ENCODE measurements at places on chromosomes 2 and 18.

- DNase-seq: no peak
These were observed 146.3 kb upstream of the ZC3H15 start for GRCh38 chr2:186339716-186340115.

DNA sequence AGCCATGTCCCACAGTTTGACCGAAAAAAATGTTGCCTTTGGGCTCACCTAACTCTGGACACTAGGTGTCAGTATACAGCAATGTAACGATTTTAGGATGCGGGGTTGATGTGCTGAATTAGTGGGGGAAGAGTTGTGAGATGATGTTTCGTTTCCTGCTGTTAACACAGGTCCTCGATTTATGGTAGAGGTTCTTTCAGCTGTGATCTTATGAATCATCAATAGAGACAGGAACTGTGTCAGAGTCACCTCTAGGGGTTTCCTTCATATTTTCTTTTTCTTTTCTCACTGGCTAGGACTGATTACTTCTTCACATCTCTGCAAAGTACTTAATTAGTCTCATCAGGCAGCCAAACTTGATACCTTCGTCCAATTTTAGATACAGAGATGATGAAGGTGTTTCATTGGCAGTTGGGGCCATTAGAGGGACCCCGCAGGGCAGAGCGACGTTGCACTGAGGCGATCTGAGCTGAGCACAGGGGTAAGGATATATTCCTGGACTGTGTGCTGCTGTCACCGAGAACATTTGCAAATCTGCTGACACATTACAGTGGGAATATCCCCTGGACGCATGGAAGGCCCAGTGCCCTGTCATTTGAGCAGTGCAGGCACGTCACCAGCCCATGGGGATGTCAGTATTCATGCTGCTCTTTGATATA lies 10.2 kb upstream of the MMADHC start:
- peak; percentile 90 for DNase-seq

DNA sequence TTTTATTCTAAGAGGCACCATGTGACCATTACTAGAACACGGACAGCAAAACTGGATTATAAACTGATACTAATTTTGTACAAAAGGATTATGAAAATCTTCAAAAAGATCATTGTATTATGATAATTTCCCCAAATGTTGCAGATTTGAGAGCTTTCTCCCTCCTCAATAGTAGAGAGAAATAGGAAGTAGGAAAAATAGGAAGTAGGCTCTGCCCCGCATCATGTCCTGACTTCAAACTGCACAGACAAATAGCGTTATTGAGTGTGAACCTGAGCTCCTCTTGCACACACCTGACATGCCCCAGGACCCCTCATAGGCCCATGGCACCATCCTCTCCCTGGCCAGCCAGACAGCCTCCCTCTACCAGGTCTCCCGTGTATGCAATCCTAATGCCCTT lies 25.4 kb downstream of the CHRNA1 start:
- no peak for DNase-seq

DNA sequence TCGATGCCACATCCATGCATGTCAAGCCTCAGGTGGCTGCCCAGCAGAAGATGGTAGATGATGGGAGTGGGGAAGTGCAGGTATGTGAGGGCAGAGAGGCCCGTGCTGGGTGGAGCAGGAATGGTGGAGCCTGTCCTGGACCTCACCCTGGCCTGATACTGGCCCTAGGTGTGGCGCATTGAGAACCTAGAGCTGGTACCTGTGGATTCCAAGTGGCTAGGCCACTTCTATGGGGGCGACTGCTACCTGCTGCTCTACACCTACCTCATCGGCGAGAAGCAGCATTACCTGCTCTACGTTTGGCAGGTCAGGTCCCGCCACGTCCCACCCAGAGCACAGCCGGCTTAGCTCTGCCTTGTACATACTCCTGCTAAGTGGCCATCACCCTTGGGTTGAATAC lies 13.0 kb downstream of the VIL1 start:
- no peak for DNase-seq

DNA sequence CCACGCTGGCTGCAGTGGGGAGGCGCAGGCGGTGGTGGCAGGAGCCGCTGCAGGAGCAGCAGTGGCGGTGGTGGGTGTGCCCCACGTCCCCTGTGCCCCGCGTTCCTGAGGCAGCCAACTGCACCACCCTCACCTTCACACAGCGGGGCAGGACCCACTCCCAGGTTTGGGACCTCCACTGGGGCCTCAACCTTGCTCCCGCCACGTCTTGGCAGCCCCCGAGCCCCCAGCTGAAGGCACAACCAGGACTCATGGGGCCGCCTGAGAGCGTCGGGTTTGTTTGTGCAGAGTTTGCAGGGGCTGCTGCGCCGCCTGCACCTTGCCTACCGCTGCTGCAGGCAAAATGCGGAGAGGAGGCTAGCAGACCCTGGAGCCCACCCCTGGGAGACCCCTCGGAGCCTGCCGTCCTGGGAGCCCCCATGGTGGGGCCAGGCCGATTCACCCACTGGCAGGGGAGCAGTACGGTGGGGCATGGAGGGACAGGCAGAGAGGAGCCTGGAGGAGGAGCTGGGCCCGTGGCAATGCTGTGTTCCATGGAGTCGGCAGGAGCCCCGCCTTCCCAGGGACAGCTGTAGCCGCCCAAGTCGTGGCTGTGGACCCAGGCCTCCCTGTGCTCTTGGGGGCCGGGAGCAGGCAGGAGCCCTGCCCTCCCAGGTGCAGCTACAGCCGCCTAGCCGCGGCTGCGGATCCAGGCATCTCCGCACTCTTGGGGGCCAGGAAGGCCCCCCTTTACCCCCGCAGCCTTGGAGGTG lies 14.7 kb upstream of the EML6 start:
- DNase-seq: no peak

DNA sequence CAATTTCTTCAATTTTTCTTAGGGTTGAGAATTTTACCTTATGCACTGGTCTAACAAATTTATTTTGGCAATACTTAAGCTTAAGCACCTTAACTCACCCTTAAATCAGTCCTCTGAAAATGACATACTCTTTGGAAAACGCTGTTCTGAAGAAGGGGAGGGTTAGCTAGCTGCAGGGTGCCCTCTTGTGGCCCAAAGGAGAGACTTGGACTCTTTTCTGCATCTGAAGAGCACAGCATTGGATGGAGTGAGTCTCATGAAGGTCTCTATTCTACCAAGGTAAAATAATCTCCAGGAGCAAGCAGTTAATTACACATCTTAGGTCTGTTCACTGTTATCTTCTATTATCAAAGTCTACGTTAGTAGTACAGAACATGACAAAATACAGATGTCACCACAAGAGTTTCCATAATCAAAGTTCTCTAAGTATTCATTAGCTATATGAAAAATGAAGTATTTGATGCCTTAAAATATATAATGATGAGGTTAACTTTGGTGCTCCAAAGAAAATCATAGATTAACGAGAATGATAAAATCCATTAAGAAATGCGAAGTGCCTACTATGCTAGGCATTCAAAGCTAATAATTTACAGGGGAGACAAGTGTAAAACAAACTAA lies 24.4 kb downstream of the PUM2 start:
- DNase-seq: no peak

- no peak for DNase-seq
These were observed 18.3 kb downstream of the CELF4 start for GRCh38 chr18:37547196-37547827.

DNA sequence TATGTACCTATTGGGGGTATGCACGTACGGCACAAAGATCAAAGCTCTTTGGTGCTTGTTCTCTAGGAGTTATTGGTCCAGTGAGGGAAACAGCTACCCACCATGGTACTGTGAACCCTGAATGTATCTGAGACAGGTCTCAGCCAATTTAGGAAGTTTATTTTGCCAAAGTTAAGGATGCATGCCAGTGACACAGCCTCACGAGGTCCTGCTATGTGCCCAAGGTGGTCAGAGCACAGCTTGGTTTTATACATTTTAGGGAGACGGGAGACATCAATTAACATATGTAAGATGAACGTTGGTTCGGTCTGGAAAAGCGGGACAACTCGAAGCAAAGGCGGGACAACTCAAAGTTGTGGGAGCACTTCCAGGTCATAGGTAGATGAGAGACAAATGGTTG lies 75.8 kb downstream of the SOWAHC start:
- DNase-seq: no peak

- DNase-seq: no peak
These were observed 37.0 kb downstream of the INO80C start for GRCh38 chr18:35460736-35461161.

DNA sequence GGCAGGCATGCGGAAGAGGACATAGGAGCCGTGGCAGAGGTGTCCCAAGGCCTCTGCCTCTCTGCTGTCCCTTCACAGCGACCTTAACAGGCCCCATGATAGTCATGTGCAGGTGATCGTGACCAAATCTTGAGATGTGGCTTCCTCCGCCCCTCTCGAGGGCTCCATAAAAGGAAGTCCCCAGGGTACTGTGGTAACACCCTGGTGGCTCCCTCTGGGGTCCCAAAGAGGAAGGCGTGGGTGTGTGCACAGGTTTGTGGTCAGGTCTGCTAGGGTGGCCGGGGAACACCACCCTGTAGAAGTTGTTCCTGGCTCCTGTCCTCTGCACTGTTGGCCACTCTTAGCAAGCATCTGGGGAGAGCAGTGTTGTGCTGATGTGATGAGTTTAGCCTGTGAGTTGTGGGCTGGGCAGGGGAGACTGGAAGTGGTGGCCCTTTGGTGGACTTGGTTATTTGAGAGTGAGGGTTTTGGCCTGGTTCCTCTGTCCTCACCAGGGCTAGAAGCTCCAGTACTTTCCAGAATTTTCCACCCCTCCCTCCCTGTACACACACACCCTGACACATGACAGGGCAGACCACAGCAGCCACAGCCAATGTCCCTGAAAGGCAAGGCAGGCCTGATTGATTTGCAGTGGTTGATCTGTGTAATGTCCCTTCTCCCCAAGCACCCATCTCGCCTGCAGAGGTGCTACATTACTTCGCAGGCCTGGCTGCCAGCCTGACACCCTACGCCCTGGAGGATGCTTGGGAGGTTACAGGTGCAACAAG lies 68.9 kb upstream of the BOD1L2 start:
- no peak for DNase-seq

DNA sequence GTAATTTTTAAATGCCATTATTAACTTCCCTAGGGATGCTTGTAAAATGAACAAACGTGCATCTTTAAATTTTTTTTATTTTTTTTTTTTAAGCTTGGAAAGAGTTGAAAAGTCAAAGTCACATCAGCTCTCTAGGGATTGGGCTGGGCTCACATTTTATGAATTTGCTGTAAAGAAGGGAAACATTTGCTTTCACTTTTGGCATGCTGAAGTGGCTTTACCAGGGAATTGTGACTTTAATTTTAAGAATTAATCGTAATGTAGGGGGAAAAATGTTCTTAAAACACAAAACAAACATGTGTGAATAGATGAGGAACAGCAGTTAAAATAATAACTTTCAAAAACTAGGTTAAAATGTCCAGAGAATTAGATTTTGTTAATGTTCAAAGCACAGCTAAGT lies 123.0 kb downstream of the AGAP1 start:
- DNase-seq: no peak

- DNase-seq: no peak
These were observed 172.7 kb downstream of the MYCN start for GRCh38 chr2:16112972-16113560.

DNA sequence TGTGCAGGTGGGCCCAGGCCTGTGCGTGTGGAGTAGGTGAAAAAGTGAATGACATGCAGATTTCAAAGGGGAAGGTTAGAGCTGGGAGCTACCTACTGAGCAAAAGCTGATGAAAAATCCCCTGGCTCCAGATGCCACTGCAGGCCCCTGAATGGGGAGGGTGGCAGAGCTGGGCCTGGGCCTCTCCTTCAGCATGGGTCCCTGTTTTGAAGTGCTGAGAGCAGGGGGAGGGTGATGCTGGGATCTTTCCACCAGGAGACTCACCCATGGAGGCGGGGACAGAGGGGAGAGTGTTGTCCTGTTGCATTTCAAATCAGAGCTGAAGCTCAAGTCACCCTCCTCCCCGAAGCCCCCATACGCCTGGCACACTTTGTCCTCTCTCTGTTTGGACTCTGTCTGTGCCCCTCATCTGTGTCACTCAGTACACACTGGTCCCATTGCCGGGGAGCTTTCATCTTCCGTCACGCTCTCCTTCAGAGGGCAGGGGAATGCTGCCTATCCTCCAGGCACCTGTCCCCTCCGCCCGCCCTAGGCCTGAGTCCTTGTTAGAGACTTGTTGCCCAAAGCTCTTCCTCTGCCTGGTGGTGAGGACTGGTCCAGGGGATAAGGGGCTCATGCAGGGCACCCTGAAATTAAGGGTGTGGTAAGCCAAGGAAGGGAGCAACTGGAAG lies 206.6 kb downstream of the HAUS1 start:
- no peak for DNase-seq

GRCh38 chr18:37393221-37393827 lies 172.3 kb downstream of the CELF4 start:
- DNase-seq: no peak

DNA sequence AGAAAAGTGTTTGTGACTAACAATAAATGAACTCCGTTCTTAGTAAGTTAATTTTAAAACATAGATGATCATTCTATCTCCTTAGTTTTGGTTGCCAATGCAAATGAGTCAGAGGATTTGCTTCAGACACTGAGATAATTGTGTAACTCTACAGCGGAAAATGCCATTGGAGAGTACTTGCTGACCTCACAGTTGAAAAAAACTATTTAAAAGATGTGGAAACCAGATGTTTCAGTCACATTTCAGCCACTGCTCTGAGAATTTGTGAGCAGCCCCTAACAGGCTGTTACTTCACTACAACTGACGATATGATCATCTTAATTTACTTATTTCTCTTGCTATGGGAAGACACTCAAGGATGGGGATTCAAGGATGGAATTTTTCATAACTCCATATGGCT lies at the start of gene TNFAIP6:
Gene TNFAIP6 (plus strand): TSS at position 234 of the 400 bp plus-strand sequence. CDS start 75 bp downstream, at position 309.
- DNase-seq: peak; percentile 92

GRCh38 chr2:38038682-38039081 lies 37.3 kb downstream of the CYP1B1 start:
- no peak for DNase-seq

DNA sequence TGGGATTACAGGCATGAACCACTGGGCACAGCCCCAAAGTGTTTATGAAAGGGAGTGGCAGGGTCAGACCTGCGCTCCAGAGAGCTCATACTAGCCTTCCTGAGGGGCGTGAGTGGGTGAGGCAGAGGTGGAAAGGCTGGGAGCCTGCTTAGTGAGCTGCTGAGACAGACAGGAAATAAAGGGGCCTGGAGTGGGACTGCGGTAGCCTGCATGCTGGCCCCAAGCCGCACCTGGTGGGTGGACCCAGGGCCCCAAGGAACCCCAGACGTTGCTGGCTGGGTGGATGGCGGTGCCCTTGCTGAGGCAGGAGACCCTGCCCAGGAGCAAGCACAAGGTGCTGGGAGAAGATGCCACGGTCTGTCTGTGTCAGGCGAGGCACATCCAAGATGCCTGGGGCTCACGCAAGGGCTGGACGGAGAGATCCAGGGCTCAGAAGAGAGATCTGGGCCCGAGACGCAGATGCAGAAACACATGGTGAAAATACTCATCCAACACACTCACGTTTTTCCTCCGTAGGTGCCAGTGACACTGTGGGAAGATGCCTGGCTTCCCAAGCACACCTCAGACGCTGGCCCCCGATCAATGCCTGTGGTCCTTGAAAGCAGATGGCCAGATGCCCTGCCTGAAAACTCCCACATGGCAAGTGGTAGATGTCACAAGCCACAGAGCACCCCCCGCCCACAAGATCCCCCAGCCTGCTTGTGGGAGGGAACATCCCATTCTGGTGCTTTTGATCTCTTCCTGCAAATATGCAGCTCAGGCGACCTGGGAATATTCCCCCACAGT lies 151.1 kb downstream of the GLI2 start:
- DNase-seq: no peak

GRCh38 chr2:162416446-162416845 lies 72.5 kb downstream of the GCA start:
- no peak for DNase-seq
